ENCODE measurements at places on chromosomes 11 and 22.

DNA sequence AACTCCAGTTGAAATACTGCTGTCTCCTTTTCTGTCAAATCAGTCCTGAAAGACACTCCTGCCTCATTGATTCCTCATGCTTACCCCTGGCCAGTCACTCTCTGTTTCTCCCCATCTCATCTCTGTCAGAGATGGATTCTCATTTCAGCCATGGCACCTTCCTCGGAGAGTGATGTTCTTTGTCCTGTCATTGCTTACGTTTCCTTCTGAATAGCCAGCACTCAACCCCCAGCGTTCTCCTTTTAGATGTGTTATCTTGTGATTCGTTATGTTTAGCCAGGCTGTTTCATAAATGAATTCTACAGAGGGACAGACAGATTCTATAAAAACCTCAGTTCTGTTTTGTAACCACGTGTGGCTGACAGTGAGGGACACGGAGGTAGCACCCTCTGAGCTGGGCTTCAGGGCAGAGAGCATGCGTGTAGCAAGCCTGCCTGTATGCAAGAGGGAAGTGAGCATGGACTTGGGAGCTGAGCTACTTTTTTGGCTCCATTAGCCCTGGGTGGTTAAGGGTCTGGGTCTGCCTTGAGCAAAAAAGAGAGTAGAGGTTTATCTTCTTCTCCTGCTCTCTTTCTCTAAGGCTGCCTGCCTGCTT is 354.6 kb downstream of the DDX10 start:
- no peak for DNase-seq

GRCh38 chr22:28911304-28911690 is 27.9 kb downstream of the ZNRF3 start:
- no peak for DNase-seq

DNA sequence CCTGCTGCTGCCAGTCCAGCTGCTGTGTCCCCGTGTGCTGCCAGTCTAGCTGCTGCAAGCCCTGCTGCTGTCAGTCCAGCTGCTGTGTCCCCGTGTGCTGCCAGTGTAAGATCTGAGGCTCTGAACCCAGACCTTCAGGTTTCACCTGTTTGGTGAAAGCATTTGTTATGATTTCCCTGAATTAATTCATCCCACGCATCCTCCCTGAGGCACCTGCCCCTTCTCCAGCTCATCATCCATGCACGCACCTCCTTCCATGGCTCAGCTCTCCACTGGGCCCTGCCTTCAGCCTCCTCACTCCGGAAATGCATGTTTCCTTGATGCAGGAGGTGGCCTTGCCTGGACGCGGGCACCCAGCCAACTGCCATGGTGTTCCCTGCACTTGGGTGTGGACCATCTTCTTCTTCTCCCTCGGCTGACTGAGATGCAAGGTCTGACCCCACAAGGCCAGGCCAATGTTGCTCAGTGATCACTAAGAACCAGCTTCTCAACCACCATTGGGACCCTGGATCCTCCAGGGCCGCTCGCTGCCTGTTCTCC is 788 bp downstream of the KRTAP5-10 start:
- DNase-seq, result no peak

DNA sequence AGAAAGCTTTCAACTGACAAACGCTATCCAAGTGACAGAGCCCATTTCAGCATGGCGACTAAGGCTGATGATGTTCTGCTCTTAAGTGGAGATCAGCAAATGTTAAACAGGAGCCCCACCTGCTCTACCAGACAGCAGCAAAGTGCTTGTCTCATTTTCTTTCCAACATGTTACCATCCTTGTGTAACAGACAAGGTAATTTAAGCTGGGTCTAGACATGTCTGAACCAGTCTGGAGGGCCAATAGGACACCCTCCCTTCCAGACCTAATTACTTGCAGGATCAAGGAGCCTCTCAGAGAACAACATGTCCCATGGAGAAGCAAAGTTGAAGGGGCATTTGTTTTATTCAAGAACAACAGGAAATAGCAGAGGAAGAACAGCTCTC is 3.9 kb upstream of the LMO2 start:
- DNase-seq, result no peak

GRCh38 chr11:59938718-59939117 is 486 bp downstream of the OOSP1 start:
- DNase-seq, result no peak

DNA sequence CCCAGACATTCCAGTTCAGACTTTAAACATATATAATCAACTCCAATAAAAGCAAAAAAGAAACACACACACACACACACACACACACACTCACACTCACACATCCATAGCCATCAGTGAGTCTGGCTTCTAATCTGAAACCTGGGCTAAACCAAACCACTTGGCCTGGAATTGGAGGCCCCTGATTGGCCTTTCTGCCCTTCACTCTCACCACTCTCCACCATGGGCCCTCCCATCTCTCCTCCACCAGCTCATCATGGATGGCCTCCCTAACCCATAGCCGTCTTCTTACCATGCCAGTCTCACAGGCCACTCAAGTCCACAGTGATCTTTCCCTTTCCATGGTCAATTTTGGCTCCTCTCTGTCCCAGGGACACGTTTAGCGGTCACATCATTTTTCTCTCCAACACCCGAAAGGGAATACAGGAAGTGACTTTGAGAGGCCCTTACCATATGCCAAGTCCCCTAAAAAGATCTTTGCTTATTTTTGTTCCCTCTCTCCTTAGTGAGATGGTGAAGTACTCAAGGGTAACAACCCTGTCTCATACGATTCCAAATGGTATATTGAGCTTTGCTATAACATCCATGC is 66.6 kb downstream of the ENDOD1 start:
- no peak for DNase-seq

GRCh38 chr11:65085446-65085845 is 1.4 kb downstream of the ZFPL1 start:
- no peak for DNase-seq

- no peak for DNase-seq
Observed at GRCh38 chr11:20672575-20672974, 3.2 kb downstream of the NELL1 start.

- DNase-seq, result no peak
Observed at GRCh38 chr11:11985954-11986949, 22.2 kb downstream of the DKK3 start.

GRCh38 chr11:9314291-9315077 is at the start of gene TMEM41B:
Gene TMEM41B (minus strand): TSS chr11:9314593. CDS start chr11:9314441, 152 bp downstream.
- peak; percentile 77 for DNase-seq

DNA sequence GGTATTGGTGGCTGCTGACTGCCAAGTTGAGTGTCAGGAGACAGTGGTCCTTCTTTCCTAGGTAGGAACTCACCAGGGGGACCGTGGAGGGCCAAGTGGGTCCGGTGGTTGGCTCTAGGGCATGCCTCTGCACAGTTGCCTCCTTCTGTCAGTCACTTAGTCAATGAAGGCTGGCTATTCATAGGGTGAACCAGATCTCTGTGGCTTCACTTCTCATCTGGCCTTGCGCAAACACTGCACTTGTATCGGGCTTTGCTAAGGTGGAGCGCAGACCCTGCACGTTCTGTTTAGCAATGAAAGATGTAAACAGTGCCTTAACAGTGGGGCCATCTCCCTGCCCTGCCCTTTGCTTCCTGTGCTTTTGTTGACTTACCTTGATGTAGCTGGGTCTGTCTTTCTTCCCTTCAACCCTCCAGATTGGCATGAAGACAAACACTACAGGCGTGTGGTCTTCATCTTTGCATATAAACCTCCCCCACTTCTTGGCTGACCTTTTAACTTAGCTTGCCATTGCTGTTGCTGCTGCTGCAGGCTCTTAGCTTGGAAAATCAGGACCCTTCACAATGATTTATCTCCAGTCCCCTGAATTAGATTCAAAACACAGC is 6.7 kb upstream of the SORL1-AS1 start:
- DNase-seq, result no peak

- no peak for DNase-seq
Observed at GRCh38 chr11:27640954-27641353, 59.3 kb downstream of the BDNF start.

GRCh38 chr11:124717786-124718651 is 21.7 kb upstream of the NRGN start:
- DNase-seq, result no peak

GRCh38 chr11:40514124-40514523 is 945.3 kb downstream of the LRRC4C start:
- no peak for DNase-seq

DNA sequence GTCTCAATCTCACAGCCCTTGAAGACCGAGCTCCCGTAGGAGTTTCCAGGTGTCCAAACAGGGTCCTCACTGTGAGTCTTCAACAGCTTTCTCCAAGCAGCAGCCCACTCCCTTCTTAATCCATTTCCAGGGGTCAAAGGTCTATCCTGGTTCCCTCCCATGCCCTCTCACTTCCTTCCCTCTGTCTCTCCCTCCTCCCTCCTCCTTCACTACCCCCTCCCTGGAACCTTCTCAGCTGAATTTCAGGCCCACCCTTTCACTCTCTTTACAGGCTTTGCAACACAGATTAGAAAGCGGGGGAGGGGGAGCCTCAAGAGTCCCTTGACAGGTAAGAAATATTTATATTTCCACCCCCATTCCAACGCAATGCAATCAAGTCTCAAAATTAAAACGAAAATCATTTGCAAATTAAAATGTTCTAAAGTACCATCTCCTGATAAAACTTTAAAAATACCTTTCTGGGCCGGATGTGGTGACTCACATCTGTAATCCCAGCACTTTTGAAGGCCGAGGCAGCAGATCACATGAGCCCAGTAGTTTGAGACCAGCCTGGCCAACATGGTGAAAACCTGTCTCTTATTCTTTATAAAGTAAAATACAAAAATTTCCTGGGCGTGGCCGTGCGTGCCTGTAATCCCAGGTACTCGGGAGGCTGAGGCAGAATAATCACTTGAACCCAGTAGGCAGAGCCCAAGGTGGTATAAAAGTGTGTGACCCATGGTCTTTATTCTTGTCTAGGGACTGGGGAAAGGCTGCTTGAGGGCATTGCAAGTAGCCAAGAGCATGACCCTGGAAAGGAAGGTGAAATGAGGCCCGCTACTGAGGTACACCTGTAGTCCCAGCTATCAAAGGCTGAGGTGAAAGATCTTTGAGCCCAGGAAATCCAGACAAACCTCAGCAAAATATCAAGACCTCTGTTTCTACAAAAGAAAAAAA is 865 bp upstream of the ZNF280A start:
- no peak for DNase-seq

DNA sequence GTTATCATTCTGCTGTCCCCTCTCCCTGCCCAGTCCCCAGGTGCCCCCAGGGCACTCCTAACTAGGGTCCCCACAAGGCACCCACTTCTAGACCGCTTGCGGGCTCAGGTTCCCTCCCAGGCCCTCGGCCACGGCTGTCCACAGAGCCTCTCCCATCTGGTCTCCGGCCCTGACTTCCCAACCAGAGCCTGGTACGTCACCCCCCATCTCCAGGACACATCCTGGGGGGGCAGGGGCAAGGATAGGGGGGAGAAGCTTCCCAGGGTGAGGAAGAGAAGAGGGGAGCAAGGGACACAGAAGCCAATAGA is 457 bp downstream of the SSTR3 start:
- DNase-seq, result no peak

GRCh38 chr11:62020661-62021060 is 53.2 kb upstream of the FTH1 start:
- DNase-seq, result no peak

Measured in GOT3 (cell line).